ENCODE measurements at places on chromosomes 7 and 10. TPM values are rescaled to one million over a fixed set of nuclear protein-coding genes. Genes with fewer than 3 reads are reported as not detected.

CFAP69 gene
- 17.5 TPM for total RNA-seq

CYP26A1 gene
- total RNA-seq: 0.28 TPM

DNA sequence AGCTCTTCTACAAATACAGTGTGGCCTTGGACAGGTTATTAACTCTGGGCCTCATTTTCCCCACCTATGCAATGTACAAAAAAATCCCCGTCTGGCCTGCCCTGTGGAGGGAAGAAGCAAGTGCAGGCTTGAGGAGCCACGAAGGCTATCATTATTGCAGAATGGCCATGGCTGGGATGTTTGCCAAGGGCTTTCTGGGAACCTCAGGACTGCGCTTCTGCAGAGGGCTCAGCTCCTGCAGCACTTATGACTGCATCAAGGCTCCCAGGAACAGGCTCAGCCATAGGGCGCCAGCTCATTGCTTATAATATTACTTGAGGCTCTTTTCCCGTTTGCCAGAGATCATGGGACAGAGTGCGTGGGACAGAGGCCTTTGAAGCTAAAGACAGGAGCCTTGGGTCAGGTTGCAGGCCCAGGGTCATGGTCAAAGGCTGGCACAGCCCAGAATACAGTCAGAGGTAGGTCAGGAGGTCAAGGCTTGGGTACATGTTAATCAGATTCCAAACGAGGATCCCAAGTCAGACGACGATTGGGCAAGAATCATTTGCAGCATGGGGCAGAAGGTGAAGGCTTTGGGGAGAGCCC is 20.6 kb upstream of the C10orf105 start:
- DNase-seq: no peak

PBLD gene
- 7.9 TPM for total RNA-seq

GRCh38 chr7:112784603-112785002 is 5.6 kb downstream of the TMEM168 start:
- DNase-seq: no peak

PIP gene
- not detected for total RNA-seq

GRCh38 chr7:144776447-144776846 is 59.4 kb downstream of the TPK1 start:
- DNase-seq: no peak

DNA sequence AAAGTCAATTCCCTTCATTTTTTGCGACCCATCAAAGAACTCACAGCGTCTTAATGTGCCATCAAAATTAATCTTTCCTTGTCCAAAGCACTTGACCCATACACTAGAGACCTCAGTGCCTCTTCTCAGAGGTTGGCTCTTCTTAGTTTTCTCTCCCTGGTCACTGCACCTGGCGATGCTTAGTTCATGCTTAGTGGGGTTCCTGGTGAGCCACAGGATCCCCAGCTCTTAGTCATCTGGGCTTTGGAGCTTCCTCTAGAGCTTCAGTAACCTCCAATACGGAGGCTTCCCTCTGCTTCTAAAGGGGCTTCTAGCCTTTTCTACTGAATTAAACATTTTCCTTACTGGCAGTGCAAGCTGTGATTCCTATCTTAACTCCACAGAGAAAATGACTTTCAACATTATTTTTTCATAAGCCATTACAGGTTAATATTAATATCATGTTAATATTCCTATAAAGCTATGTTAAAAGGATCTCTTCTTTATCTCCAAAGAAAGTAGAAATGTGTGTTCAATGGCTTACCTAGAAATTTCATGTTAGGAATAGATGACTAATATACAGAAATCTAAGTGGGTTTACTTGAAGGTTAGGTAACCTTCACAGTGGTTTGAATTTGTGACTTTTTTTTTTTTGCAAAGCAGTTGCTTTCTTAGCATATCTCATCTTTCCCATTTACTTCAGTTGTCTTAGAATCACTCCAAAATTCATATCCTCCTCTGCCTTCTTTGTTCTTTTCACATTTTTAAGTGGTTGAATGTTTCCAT is 295.2 kb downstream of the CAMK1D start:
- no peak for DNase-seq

DNA sequence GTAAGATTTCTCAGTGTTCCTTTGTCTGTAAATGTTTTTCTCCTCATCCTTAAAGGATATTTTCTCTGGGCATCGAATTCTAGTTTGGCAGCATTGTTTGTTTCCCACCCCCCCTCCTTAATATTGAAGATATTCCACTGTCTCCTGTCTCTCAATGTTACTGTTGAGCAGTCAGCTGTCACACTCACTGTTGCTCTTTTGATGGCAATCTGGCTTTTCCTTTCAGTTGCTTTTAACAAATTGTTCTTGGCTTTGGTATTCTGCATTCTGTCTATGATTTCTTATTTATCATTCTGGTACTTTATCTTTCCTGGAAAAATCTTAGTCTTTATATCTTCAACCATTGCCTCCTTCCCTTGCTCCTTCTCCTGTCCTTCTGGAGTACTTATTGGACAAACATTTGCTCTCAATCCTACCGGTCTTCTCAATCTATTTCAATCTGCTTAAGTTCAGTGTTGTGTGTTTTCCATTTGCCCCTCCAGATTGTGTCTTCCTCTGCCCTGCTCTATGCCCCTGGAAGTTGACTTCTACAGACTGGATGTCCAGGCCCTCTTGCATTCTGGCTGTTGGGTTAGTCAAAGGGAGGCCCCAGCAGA is 9.3 kb upstream of the GTPBP4 start:
- DNase-seq: no peak

- DNase-seq: no peak
Measured at GRCh38 chr10:77228559-77228958, 409.0 kb downstream of the KCNMA1 start.

GRCh38 chr10:72846238-72846637 is 47.3 kb upstream of the OIT3 start:
- no peak for DNase-seq

FAM25A gene
- not detected for total RNA-seq

- no peak for DNase-seq
Measured at GRCh38 chr7:152399344-152399743, 36.5 kb downstream of the KMT2C start.

SPDYE17 gene
- not detected for total RNA-seq

PTPN20 gene
- 7.4 TPM for total RNA-seq

DNA sequence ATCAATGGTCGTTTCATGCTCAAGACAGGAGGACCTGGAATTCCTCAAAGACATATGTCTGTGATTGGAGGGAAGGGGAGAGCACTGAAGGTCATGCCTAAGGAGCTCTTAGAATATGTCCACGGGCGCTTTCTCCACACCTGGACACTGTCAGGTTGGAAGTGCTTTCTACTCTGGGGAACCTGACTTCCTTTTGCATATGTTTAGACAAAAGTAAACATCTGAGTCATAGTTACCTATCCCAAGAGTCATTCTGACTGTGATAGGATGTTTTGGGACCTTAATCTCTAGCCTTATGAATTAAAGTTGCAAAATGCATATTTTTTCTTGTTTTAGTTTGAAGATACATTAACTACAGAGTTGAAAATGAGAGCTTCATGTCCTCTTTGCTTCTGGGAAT is 251.7 kb downstream of the KLF6 start:
- no peak for DNase-seq

SLC13A1 gene
- total RNA-seq: not detected

DNA sequence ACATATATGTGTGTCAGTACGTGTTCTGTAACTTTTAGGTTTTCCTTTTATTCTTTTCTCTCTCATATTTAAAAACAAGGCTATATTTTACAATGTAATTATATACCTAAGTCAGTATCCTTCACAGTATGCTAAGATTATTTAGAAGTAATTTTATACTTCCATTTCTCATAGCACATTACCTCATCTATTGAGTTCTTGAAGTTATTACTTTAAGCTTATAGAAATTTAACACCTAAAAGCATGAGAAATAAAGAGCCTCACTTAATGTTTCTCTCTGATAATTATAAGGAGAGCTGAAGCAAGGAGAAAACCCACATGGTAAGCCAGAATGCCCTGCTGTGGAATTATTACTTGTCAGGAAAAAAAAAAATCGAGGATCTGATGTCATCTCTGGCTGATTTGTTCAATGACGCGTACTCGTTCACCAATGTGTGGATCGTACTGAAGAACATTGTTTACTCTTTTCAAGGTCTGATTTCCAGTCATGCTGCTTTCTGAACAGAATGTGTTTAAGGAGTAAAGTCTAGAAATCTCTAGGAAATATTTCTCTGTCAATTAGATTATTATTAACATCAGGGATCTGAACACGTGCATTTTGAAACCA is 21.9 kb downstream of the CACNB2 start:
- no peak for DNase-seq

- DNase-seq: no peak
Measured at GRCh38 chr7:103649052-103649451, 203.0 kb upstream of the SLC26A5 start.

GRCh38 chr10:132637477-132638129 is 100.0 kb downstream of the INPP5A start:
- DNase-seq: peak; percentile 95

DNA sequence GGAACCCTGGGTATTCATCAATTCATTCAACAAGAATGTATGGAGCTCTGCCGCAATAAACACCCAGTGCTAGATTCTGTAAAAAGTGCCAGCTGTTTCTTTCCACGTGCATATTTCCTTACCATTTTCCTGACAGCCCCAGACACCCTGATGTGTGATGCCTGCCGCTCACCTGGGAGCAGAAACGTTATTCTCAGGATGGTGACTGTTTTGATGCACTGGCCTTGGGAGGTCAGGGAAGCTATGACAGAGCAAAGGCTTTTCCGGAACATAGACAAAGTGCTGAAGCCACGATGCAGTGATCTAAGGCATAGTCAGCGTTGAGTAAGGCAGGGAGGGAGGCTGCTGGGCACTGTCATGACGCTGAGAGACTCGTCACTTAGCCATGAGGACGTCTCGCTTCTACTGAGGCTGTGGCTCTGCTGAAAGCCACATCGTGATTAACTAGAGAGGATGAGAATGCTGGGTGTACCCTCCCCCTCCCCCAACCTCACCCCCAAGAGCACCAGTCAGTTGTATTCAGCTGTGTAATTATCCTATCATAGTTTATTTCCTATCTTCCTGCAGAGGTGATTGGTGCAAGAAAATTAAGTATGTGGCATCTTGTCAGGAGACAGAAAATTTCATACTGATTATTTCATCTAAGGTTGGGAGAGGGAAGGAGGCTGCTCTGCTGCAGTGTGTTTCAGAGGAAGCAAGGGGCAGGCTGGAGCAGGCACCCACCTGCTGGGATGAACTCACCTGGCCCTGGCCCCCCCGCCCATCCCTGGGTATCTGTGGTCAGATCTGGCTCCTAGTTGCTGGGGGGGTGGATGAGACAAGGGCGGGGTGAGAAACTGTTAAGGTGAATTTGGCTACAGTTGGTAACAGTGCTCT is 48.8 kb upstream of the SMNDC1 start:
- no peak for DNase-seq

DNA sequence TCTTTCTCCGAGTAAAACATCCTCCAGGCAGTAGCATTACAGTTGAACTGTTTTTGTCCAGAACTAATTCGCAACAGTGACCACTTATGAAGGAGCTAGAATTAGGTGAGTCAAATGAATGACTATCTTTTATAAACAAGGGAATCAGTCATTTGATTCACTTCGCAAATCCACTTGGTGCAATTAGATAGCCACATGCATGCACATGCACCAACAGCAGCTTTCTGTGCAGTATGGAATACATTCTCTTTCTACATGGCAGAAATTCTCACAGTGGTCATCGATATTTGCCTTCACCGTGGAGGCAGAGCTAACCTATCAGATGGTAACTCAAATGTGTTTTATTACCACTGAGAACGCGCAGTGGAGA is 118.8 kb downstream of the CDK6 start:
- no peak for DNase-seq
